ENCODE measurements at places on chromosomes 12 and 14.

DNA sequence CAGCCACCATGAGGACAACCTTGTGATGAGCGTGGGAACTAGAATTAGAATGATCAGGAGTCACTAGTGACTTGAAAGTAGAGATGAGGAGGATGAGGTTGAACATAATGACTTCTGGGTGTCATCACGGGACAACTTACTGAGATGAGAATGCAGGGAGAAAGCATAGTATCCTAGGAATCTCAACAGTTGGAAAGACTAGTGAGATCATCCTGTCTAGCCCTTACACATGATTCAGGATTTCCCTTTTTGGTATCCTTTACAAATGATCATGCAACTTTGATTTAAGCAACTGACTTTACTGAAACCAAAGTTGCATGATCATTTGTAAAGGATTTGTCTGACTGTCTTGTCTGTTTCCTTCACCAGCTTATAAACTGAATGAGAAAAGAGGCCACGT lies 51.8 kb upstream of the HIF1A start:
- no peak for DNase-seq

DNA sequence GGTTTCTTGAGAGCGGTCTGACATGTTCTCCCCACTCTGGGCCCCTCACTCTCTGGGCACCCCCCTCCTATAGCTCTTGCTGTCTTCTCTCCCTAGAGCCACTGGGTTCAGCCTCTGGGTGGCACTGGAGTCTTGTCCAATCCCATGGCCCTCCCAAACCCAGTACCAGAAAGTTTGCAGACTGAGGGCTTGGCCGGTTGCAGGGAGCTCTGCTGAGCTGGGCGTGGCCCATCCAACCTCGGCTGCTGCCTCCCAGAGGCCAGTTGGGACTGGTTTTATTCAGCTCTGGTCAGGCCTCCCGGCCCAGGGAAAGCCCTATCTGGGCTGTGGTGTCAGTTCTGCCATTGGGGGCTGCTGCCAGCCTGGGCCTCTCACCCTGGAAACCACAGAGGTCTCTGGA lies 37.9 kb downstream of the ISCA2 start:
- no peak for DNase-seq

- DNase-seq, result no peak
Observed at GRCh38 chr12:53719649-53720048, 7.6 kb downstream of the CALCOCO1 start.

DNA sequence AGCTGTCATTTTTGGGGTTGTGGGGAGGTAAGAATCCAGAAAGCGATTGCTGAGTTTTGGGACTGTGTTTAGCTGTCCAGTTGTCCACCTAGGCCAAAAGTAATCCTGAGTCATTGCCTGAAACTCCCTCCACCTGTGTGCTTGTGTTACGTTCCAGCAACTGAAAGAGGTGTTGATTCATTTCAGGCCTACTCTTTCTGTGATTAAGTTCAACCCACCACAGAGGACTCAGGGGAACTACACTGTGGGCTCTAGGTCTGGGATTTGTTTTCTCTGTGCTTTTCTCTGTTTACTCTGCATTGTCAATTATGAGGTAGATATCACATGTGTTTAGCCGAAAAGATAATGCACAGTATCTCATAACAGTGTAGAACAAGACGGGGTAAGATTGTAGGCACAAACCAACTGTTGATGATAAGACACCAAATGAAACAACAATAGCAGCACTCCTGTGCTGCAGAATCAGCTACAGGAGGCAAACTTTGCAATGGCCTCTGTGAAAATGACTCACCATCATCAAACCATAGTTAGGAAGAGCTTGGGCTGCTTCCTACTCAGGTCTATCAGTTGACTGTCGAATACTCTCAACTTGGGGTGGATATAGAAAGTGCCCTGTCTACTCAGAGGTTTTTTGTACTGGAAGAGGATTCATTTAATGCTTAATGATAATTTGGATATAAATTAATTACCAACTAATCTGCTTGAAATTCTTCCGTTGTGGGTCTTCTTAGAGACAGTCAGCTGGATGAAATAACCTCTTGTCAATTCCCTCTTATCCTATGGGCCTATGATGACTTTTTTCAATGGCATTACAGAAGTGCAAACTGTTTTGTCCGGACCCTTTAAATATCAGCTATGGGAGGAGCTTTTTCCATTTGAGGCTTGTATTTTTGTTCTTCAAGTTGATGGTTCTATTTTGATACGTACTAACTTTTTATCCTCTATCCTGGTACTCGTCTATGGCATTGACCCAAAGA lies 385.9 kb downstream of the BMP4 start:
- no peak for DNase-seq

- DNase-seq, result no peak
Observed at GRCh38 chr14:37497422-37497821, 97.6 kb downstream of the FOXA1 start.

DNA sequence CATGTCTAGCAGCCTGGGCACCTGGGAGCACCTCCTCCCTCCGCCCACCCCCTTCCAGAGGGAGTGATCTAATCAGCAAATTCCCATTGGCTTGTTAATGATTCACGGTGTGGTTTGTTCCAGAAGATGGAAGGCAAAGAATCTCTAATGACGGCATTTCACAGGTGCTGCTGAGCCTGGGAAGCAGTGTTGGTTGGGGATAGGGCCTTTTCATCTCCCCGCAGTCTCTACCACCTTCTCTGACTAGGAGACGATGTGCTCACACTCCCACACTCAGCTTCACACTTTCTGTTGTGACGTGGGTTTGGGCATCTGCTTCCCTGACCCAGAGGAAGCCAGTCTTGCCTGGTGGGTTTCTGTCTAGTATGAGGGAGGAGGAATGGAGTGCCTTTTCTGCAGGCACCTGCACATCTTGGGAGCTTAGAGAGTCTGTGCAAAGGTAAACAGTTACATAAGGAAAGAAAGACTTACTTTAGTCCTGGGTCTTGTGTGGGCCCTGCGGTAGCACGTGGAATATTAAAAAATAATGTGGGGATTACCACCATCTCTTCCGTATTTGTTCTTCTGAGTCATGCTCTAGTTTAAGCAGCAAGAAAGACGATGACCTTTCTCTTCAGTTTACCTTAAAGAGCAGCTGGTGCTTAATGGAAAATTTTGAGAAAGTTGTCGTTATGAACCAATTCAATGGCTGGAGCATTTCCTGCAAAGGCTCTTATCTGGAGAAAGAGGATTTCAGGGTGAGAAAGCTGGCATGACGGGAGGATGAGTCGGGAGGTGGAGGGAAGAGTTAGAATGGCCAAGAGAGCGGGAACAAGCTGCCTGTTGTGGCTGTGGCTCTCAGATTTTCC lies 70.6 kb upstream of the ARHGAP5 start:
- DNase-seq, result no peak

GRCh38 chr14:22282417-22282816 lies 306.6 kb downstream of the DAD1 start:
- DNase-seq, result no peak

DNA sequence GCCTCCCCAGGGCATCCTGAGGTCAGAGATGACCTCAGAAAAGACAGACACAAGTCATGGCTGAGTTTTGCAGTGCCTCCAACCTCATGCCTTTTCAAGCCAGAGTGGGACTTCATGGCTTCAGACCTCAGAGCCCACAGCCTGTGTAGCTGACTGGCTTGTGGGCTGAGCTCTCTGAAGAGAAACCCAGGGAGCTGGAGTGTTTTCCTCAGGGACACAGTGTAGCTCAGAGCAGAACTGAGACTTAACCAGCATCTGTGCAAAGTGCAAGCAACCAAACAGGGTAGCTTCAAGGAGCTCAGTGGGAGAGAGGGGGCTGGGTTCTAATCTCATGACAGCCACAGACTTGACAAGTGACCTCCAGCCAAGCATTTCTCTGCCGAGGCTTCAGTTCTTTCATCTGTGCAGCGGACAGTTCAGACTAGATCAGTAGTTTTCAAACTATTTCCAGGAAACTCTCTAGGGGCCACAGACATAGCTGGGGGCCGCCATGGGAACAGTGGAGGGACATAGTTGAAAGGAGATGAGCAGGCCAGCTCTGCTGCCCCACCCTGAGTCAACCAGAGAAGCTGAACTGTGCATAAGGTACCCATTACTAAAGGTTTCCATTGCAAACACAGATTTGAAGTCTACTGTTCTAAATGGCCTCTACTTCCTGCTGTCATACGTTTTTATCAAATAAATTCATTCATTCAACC lies 80.0 kb downstream of the LGMN start:
- DNase-seq, result no peak

- DNase-seq, result no peak
Observed at GRCh38 chr14:70011098-70011497, 131.9 kb downstream of the SMOC1 start.

DNA sequence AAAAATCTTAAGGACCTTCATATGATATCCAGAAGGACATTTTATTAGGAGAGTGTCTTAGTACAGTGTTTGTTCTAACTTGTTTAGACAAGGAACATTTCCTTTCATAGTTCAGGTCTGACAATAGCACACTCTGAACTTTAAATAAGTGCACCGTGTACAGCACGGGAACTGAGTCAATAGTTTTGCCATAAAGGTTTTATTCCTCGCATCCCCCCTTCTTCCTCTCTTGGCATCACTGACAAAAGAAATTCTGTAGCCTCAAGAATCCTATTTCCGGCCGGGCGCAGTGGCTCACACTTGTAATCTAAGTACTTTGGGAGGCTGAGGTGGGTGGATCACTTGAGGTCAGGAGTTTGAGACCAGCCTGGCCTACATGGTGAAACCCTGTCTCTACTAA lies 58.3 kb downstream of the TMCC3 start:
- DNase-seq, result no peak

DNA sequence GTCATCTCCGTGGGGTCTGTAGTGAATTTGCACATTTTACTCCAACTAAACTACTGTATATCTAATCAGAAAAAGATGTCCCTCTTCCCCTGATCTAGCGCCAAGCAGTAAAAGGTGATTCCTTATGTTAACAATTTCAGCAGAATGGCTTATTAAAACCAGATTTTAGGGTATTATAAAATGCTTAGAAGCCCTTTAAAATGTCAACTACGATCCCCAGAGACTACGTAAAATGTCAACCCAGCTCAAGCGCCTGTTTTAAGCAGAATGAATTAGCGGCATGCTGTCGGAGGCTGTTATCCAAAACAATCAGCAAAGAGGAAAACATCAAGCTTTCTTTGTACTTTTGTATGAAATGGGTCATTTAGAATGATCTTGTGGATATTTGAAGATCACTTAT lies 408.9 kb downstream of the SOX5 start:
- no peak for DNase-seq

GRCh38 chr14:70563869-70564268 lies 29.1 kb upstream of the ADAM20 start:
- no peak for DNase-seq

- DNase-seq, result no peak
Observed at GRCh38 chr12:63849106-63849620, 4.7 kb downstream of the SRGAP1 start.

DNA sequence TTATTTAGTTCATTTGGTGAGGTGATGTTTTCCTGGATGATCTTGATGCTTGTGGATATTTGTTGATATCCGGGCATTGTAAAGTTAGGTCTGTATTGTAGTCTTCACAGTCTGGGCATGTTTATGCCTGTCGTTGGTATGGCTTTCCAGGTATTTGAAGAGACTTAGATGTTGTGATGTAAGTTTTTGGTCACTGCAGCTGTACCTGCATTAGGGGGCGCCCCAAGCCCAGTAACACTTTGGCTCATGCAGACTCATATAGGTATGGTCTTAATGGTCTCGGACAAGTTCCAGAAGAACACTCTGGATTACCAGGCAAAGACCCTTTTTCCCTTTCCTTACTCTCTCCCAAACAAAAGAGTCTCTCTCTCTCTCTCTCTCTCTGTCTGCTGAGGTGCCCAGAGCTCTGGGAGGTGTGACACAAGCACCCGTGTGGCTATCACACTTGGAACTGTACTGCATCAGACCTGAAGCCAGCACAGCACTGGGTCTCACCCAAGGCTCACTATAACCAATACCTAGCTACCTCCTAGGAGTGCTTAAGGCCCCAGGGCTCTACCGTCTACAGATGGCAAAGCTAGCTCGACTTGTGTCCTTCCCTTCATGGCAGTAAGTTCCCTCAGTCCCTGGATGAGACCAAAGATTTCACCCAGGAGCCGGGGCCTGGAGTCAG lies 425.8 kb upstream of the ATXN7L3B start:
- no peak for DNase-seq

GRCh38 chr12:42097971-42098370 lies 46.7 kb downstream of the GXYLT1 start:
- no peak for DNase-seq
